ENCODE measurements at places on chromosomes 6 and 20. TPM values are rescaled to one million over a fixed set of nuclear protein-coding genes. Genes with fewer than 3 reads are reported as not detected.

DNA sequence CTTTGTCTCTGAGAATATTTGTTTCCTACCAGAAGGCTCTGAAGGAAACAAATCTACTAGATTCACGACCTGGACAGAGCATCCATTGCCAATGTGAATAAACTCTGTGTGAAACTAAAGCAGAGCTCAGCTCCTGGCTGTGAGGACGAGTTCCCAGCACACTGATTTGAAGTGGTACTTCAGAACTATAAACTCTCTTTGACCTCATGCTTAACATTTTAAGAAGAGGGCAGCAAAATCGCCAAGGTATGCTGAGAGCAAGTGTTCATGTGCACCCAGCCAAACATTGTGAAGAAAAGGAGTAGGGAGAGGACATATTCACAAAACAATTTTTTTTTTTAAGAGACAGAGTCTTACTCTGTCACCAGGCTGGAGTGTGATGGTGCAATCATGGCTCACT, 33.7 kb upstream of the ZNF133 start:
- DNase-seq, result no peak

GRCh38 chr6:163892824-163893561, 478.5 kb downstream of the QKI start:
- DNase-seq, result peak; percentile 20

DNA sequence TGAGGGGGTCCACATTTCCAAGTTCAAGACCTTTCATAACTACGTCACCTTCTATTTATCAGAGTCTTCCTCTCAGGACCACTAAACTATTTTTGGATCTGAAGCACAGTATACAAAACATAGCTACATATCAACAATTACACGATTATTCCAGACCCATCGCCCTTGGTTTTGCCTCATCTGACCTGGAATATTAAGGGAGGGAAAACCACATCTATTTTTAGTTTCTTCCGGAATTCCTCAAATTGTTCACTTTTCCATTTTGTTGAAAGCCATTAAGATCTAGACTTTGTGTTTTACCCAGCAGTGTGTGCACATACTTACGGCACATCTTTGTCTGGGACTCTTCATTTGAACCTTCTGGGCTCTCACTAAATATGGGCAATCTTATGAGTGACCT, 12.0 kb upstream of the ADGRF5 start:
- no peak for DNase-seq

DNA sequence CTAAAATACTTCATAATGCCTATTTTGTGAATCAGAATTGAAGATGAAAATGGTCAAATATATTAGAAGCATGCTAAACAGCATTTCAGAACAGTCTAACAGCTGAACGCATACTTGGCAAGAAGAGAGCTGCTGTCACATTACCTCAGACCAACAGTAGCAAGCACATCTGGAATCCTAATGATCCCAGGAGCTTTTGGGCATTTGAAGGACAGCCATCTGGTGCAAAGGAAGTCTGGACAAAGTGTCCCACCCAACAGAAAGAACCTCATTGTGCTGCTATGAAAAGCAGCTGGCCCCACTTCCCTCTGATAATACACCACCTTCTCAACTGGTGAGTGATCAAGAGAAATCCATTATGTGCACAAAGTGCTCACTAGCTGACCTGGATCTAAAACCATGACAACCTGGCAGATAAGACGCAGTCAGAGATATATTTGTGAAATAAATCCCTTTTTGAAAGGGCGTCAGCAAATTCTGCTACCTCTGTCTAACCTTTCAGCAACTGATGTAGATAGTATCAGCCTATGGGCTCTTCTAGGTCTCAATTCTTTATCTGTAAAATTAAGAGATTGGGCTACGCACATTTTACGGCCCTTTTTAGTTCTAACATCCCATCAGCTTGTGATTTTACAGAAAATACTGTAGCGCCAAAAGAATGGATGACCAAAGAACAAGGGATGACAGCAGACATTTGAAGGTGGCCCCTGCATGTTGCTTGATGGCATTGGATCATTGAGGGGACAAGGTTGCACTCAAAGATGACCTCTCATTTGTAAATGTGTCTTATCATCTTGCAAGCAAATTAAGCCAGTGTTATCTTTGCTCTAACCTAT, 78.7 kb downstream of the SGK1 start:
- no peak for DNase-seq

GRCh38 chr6:146870760-146871159, 272.0 kb downstream of the ADGB start:
- DNase-seq, result no peak

The TRIM10 gene
- total RNA-seq, result 0.31 TPM

Measured in occipital lobe (tissue), 3 donors.